ENCODE measurements at places on chromosomes 6 and 20.
A peak's percentile ranks its signal among the peaks of the same experiment; 100 is the strongest.

DNA sequence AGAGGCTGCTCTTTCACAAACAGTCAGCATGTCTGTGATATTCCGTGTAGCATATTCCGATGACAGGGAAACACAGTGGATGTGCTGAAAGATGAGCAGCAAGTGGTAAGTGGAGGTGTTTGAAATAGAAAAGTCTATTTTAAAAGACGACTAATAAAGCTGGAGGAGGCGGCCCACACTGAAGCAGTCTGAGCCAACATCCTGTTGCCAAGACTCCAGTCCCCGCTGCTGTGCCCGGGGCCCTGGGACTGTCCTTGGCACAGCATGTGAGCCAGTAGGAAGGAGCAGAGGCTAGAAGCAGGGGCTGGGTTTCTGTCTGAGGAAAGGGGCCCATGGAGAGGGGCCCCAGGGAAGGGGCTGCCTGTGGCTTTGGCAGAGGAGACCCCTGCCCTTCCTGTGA is 351.5 kb upstream of the CHD6 start:
- no peak for DNase-seq

DNA sequence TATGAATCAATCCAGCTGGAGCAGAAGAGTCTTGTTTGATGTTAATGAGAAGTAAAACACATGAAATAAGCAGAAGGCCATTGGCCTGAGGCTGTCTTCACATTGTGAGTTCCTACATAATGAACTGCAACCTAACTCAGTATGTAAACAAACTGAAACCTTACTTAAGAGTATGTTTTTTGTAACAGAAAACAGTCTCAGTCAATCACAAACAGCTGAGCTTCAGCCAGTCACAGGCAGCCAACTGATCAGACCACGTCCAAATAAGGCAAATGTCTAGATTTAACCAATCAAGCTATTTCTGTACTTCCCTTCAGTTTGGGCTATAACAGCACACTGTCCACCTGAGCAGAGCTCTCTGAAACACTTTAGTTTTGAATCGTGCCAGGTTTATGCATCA is 234.7 kb downstream of the TRDN start:
- no peak for DNase-seq

- DNase-seq, result no peak
Observed at GRCh38 chr6:30533460-30534294, 22.6 kb downstream of the GNL1 start.

DNA sequence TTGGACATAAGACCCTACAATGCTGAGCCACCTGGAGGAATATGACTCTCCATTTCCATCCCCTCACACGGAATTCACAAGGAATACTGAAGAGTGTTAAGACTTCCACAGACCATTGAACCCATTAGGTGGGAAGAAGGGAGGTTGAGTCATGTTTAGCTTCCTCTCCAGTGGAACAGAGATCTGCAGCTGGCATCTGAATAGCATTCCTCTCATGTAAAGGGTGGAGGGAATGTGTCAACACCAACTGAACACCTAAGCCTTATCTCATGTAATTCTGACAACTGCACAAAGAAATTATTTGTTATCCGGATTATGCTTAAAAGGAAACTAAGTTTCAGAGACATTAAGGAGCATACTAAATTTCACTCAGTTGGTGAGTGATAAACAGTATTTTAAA is 705.9 kb downstream of the MAFB start:
- no peak for DNase-seq

- DNase-seq, result peak; percentile 34
Observed at GRCh38 chr6:39602601-39603519, 122.3 kb downstream of the KIF6 start.

GRCh38 chr20:35617397-35618262 is 2.0 kb downstream of the SPAG4 start:
- peak; percentile 36 for DNase-seq

DNA sequence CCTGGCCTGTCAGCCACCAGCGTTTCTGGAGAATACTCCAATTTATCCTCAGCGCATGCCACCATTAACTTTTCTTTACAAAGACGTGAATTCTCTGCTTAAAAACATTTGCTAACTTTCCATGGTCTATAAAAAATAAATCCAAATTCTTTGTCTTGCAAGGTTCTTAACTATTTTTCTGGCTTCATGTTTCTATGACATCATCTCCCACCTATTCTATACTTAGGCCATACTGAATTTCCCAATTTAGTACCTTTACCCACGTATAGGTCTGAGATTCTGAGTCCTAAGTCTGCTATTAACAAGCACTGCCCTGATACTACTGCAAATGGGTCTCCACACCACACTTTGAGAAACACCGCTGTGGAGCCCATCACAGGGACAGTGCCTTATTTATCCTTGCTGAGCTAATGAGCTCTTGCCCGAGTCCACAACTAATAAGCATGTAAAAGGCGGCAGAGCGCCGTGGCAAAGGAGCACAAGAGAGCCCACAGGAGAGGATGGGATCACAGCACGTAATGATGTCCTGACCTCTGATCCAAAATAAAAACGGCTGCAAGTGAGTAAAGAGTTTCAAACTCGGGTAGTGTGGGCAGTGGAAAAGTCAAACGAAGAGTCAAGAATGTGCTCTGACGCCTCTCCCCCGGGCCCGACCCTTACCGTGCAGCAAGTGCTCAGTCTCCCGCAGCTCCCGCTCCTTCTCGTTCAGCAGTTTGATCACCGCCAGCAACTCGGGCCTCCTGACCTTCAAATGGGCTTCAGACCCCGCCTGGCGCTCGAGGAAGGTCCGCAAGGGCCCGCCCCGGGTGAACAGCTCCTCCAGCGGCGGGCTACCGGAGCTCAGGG is 519 bp downstream of the MTRF1L start:
- no peak for DNase-seq

DNA sequence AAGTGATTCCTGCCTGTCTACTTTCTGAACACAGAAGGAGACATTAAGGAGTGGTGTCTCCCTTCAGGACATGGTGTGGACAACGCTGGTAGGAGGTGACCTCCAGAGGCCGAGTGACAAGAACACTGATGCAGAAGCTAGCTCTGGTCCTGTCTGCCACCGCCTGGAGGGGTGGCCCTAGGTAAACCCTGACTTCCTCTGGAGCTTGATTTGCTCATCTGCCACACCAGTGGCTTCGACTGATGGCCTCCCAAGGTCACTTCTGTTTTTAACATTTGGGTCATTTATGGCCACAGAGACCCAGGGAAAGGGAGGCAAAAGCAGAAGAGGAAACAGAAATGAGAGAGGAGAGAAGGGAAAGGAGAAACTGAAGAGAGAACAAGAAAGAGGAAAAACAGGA is 49.4 kb upstream of the SLC22A23 start:
- DNase-seq, result no peak

DNA sequence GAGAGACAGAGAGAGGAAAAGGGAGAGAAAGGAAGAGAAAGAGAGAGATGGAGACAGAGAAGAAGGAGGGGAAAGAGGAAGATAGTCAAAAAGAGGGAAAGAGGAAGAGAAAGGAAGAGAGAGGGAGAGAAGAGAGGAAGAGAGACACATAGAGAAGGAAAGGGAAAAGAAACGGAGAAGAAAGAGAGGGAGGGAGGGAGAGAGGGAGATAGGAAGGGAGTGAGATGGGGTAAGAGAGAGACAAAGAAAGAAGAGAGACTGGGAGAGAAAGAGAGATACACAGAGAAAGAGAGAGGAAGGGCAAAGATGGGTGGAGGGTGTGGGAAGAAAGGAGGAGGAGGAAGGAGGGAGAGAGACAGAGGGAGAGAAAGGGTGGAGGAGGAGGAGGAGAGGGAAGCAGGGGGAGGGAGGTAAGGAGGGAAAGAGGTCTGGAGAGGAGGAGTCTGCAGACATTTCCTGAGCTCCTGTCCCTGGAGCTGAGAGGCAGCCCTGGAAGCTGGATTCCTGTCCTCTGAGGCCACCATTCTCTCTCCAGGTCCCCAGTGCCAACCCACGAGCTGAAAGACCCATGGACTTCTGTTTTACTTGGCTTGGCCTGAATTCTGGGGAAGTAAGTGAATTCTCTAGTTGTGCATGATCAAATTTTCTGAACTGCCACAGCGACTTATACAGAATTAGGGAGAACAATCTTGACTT is 9.9 kb downstream of the FOXF2 start:
- no peak for DNase-seq

GRCh38 chr20:13423472-13424173 is 202.5 kb downstream of the ISM1 start:
- no peak for DNase-seq

DNA sequence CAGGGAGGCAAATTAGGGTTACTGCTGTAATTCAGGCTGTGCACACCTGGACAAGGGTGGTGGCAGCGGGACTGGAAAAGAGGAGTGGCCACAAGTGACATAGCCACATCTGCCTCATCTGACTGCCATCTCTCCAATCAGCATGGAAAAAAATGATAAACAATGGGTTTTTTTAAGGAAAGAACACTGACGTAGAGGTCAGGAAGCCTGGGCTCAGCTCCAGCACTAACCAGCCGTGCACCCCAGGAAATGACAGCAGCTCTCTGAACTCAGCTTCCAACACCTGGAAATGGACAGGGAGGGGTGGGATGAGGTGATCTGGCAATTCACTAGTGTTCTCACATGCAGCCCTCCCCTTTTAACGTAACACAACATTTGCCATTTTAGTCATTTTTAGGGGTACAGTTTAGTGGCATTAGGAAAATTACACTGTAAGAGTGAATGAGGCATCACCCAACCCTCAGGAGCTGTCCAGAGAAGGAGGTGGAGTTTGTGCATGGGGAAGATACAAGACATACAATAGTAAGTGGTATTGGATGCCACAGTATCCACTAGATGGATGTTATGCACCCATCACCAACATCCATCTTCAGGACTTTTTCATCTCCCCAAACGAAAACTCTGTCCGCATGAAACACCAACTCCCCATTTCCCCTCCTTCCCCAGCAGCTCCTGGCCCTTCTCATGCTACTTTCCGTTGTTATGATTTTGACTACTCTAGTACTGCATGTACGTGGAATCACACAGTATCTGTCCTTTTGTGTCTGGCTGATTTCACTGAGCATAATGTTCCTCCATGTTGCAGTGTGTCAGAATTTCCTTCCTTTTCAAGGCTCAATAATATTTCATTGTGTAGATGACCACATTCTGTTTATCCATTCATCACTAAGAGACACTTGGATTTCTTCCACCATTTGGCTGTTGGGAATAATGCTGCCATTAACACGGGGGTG is 215.5 kb upstream of the ECI2 start:
- no peak for DNase-seq

- DNase-seq, result no peak
Observed at GRCh38 chr6:168025831-168026710, 28.6 kb downstream of the KIF25 start.

DNA sequence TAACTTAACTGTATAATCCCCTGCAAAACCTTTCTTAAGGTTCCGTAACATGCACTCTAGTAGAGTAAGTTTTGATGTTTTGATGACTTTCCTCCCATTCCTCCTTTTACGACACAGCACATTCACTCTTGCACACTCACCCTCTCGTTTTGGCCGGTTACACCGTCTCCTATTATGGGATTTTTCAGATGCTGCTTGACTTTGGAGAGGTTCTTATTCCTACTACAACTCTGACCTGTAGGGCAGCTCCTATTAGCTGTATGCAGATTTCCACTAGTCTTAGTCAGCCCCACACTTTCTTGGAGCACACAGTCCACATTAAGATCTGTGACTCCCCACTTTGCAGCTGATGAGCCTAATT is 223.7 kb upstream of the SYNCRIP start:
- no peak for DNase-seq

DNA sequence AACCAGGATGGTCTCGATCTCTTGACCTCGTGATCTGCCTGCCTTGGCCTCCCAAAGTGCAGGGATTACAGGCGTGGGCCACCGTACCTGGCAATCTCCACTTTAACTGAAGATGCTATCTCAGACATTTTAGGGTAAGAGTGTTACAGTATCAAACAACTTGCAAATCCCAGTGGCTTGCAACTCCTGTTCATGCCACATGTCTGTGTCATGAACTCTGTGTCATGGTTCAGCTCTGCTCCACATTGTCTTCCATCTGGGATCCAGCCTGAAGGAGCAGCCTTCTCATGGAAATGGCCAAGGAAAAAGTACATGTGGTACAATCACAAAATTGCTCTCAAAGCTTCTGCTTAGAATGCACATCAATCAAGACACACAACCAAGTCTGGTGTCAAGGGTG is 114.9 kb downstream of the MAP3K5 start:
- no peak for DNase-seq

DNA sequence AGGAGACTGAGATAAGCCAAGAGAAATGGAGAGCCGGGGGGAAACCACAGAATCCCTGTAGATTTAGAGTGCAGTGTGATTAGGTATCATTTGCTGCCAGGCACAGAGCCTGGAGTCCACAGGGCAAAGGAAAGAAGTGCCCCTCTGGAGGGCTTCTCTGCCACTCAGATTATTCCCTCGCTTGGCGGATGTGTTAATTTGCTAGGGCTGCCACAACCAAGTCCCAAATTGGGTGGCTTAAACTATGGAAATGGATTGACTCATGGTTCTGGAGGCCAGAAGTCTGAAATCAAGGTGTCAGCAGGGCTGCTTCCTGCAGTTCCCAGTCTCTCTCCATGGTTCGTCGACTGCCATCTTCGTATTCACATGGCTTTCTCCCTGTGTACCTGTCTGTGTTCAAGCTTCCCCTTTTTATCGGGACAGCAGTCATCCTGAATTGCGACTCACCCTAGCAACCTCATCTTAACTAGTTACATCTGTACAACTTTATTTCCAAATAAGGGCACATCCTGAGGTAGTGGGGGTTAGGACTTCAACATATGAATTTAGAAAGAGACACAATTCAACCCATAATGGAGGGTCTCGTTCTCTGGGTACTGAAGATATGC is 122.2 kb downstream of the ANKRD60 start:
- no peak for DNase-seq

- no peak for DNase-seq
Observed at GRCh38 chr6:39421383-39422225, 99.1 kb upstream of the KCNK16 start.

DNA sequence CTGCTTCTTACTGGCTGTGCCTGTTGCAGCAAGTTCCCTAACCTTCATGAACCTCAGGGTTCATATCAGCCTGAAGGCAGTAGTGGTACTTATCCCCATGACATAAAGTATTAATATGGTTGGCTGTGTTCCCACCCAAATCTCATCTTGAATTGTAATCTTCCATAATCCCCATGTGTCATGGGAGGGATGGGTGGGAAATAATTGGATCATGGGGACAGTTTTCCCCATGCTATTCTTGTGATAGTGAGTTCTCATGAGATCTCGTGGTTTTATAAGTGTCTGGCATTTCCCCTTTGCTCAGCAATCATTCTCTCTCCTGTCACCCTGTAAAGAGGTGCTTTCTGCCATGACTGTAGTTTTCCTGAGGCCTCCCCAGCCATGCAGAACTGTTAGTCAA is 61.8 kb downstream of the FAM229B start:
- no peak for DNase-seq

- no peak for DNase-seq
Observed at GRCh38 chr6:124536842-124537191, 425.4 kb upstream of the RNF217 start.

DNA sequence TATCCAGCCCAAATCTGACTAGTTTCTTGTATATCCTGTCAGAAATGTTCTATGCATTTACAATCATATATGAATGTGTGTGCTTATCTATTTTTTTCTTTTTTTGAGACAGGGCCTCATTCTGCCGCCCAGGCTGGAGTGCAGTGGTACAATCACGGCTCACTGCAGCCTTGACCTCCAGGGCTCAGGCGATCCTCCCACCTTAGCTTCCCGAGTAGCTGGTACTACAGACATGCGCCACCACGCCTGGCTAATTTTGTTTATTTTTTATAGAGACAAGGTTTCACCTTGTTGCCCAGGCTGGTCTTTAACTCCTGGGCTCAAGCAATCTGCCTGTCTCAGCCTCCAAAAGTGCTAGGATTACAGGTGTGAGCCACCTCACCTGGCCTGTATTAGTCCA is 3.0 kb upstream of the RAB44 start:
- DNase-seq, result no peak

- no peak for DNase-seq
Observed at GRCh38 chr20:14507711-14508110, 170.3 kb upstream of the FLRT3 start.

Measured in DMS79 (cell line).